Karpas-422 (cell line): ENCODE measurements at places on chromosomes 4 and X. TPM values are rescaled to one million over a fixed set of nuclear protein-coding genes. Genes with fewer than 3 reads are reported as not detected.

DNA sequence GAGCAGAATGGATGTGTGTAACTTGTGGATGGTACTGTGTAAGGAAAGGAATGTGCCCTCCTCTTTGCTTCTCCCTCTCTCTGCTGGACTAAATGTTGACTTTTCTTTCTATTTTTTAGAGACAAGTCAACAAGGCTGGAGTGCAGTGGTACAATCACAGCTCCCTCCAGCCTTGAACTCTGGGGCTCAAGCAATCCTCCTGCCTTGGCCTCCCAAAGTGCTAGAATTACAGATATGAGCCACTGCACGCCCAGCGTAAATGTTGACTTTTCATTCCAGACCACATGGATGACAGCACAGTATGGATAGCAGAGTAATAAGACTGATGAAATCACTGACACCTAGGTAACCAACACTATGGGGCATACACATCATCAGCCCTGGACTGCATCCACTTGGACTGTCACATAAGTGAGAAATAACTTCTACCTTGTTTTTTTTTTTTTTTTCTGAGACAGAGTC, 5.1 kb upstream of the RPS3A start:
- DNase-seq: no peak

- DNase-seq: no peak
Measured at GRCh38 chr4:99715286-99715685, 57.7 kb upstream of the C4orf54 start.

DNA sequence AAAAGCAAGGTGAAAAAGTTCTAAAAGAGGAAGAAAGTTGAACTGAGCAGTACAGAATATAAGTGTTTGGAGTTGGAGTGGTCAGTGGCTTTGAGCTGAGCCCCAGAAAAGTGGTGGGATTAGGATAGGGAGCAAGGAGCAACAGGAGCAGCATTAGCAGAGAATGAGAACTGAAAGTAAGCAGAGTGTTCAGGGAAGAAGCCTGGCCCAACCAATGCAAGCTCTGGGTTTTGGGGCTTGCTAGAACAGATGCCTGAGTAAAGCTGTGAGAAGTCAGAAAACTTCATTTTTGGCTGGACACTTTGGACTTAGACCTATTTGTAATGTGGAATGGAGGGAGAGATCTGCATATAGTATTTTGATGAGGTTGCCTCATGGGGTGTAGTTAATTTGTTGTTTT, 17.8 kb downstream of the JADE1 start:
- no peak for DNase-seq

- DNase-seq: no peak
Measured at GRCh38 chr4:153022241-153022715, 86.2 kb downstream of the FHDC1 start.

GRCh38 chr4:119039779-119040178, 95.9 kb upstream of the MYOZ2 start:
- peak; percentile 51 for DNase-seq

DNA sequence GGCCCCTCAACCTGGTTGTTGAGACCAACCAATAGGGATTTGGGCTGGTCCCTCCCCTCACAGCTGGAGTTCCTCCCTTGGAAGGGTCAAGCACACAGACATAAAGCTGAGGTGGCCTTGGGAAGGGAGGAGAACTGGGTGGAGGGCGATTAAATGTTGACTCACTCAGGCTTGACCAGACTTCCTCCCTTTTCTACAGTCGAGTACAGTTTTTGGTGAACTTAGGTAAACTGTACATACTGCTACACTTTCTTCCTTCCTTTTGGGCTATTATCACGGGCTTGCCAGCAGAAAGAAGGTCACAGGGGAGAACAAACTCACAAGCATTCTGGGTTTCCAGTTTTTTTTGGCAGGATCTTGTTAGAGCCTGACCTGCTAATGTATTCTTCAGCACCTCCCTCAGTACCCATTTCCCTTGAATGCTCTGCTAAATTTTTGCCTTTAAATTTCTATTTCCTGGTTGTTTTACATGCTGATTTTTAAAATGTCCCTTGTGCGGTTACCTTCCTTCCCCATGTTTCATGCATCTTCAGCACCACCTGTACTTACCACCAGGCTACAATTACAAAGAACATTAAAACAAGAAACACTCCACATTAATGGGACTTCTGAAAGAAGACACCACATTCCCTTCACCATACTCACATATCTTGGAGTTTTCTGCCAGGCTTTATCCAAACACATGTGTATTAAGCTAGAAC, 135.2 kb upstream of the RASGEF1B start:
- no peak for DNase-seq

- no peak for DNase-seq
Measured at GRCh38 chr4:147288512-147288911, 192.4 kb upstream of the EDNRA start.

- DNase-seq: peak; percentile 79
Measured at GRCh38 chr4:128866269-128866668, 56.8 kb downstream of the JADE1 start.

DNA sequence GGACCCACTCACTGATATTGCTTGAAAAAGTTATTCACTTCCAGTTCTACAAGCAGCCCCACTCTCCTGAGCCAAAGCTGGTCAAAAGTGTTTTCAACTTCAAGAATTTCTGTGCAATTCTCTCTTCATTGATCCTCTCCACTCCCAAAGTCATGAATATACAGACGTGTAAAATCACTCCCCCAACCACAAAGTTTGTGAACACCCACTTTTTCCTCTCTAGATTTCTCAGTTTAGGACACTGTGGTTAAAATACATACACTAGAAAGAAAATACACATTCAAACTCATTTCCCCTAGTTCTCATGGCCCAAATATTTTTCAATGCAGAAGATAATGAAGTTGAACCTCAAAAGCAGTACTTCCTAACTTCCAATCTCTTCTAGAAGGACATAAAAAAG, 116.3 kb downstream of the MSN start:
- no peak for DNase-seq

DNA sequence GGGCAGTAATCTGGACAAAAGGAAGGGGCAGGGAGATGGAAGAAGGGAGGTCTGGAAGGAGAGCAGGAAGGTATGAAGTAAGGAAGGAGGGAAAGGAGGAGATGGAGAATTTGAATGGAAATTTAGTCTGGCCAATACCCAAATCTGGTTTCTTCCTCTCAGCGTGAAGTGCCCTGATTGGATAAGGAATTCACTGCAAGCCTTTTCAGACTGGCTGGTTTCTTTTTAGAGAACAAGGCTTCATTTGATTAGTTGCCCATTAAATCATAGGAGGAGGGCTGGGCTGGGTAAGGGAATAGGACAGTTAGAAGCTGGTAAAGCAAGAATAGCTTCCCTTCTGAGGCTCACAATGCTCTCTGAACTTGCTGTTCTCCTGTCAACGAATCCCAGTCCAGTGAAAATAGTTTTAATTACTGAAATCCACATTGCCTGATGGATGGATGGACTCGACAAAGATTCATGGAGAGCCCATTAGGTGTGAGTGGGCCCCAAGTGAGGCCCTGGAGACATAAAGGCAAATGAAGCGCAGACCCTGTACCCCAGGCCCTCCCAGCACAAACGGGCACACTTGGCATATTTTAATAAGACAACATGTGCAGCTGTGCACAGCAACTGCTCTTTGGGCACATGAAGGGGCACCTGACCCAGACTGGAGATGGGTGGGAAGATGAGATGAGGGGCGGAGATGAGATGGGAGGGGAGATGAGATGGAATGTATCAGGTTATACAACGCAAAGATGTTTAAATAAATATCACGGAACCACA, 347.1 kb upstream of the GATB start:
- DNase-seq: no peak

DNA sequence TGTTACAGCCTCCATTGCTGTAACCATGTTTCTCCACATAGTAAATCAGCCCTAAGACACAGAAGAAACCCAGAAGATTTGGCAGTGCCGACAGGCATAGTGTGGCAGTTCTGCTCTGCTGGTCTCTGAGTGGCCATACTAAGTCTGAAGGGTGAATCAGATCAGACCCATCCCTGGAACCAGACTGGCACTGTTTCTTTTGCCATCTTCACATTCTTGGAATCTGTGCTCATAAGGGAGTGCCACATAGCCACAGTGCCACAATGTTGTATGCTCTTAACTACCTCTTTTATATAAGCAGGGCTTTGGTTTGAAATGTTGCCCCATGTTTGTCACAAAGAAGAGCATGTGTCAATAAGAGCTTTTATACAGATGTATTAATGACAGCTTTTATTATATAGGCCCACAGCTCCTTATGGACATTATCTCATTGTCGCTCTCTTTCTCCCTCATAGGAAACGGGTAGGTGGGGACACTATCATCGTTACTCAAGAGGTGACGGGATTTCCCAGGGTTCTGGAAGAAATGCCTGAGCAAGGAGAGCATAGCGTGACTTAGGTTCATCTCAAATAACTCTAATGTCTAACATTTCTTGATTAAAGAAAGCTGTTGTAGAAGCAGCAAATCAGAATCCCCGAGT, 128.2 kb downstream of the CBR4 start:
- DNase-seq: no peak

GRCh38 chr4:40621229-40621591, 8.5 kb downstream of the RBM47 start:
- peak; percentile 46 for DNase-seq

- DNase-seq: no peak
Measured at GRCh38 chr4:30656828-30657227, 63.3 kb upstream of the PCDH7 start.

- no peak for DNase-seq
Measured at GRCh38 chr4:54554339-54554990, 103.3 kb upstream of the KIT start.

- no peak for DNase-seq
Measured at GRCh38 chrX:149937871-149938426, 342 bp downstream of the EOLA2 start.

DNA sequence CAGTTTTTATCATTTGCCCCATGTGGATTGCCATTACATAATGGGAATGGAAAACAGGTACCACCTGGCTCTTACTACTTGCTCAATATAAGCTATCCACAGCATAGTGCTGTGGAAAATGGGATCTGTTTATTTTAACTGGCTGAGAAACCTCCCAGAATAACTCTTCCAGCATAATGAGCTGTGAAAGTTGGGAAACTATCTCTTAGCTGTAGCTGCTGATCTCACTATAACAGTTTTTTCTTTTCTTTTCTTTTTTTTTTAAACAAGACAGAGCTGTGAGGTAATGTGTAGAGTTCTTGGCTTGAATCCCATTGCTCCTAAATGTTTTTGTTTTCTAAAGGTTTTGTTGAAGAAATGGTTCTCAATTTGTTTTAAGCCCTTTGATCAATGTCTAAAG, 988.3 kb downstream of the PCDH19 start:
- no peak for DNase-seq

- DNase-seq: no peak
Measured at GRCh38 chrX:153766871-153767673, 3.0 kb downstream of the PLXNB3 start.

GRCh38 chr4:15443371-15444160, 15.7 kb downstream of the C1QTNF7 start:
- no peak for DNase-seq

DNA sequence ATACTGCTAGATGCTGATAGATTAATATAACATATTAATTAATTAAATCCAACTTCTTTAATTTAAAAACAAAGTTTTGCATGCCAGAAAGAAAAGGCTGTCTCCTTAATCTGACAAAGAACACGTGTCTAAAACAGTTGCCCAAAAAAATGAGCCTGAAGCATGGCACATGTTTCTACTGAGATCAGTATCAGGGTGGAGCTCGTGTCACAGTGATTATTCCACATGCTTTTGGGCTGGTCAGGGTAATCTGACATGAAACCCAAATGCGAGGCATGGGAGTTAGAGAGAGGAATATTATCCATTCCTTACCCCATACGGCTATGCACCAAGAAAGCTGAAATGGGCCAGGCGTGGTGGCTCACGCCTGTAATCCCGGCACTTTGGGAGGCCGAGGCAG, 79.4 kb upstream of the ADRA2C start:
- no peak for DNase-seq

DNA sequence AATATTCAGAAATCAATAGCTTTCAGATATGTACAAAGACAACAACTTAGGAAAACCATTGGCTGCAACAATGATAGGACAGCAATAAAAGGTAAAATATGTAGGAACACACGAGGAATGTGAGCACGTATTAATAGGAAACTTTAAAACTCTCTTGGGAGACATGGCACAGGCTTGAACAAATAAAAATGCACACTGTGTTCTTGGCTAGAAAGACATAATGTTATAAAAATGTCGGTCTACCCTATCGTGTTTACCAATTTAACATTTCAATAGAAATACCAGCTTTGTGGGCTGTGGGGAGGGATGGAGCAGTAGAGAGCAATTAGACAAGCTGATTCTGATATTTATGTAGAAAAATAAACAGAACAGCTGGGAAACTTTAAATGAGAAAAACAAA, 69.0 kb upstream of the FAM9B start:
- no peak for DNase-seq

DNA sequence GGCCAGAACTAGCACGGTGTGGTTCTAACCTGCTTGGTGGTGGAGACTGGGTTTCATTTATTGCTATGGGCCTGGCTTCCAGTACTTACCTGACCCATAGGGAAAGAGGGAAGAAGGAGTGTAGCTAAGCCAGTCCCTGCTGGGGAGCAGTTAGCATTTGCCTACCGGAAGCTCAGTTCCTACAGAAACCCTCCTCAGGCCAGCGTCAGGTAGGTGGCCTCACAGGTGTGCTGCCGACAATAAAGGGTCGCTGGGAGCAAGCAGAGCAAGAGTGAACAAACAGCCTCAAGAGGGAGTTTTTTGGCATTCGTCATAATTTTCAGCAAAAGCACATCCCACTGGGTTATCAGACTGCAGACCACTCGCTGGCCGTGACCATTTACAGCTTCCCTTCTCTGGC, 740.6 kb upstream of the TENM3 start:
- DNase-seq: no peak

GRCh38 chr4:16991450-16991849, 93.0 kb upstream of the LDB2 start:
- no peak for DNase-seq

DNA sequence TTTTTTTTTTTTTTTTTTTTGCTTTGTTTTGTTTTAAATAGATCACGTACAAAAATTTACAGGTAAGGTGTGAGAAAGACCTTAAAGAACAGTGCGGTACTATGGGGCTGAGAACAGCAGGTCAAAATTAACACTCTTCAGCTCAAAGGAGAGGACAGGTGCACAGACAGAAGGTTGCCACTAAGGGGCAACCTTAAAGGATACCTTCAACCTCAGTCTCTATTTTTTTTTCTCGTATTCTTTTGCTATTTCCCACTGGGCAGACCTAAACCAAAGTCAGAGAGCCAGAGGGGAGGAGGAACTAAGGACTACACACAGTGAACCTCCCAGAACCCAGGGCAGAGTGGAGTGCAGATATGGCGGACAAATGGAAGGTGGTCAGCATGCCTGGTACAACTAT, 1984.3 kb upstream of the IGFBP7 start:
- DNase-seq: no peak

- no peak for DNase-seq
Measured at GRCh38 chr4:108428923-108429322, 191.5 kb upstream of the RPL34 start.

Gene GALNT7
- total RNA-seq: 17.0 and 28.9 TPM in 2 replicates

Gene HS3ST1
- total RNA-seq: not detected in 2 replicates

Gene GLUD2
- 0.07 and 0.11 TPM in 2 replicates for total RNA-seq

Gene PDZD11
- 51.5 and 54.5 TPM in 2 replicates for total RNA-seq

Gene OTC
- not detected in 2 replicates for total RNA-seq

Gene LUZP4
- total RNA-seq: not detected in 2 replicates

Gene BEX1
- not detected in 2 replicates for total RNA-seq

Gene INPP4B
- total RNA-seq: not detected in 2 replicates

Gene CNKSR2
- not detected in 2 replicates for total RNA-seq

Gene DKK2
- not detected in 2 replicates for total RNA-seq

Gene SLC26A1
- not detected in 2 replicates for total RNA-seq

Gene PDCL2
- total RNA-seq: not detected in 2 replicates

Gene PNMA6F
- not detected in 2 replicates for total RNA-seq
